Activated CD4-positive, CD25-positive, alpha-beta regulatory T cell treated with anti-CD3 and anti-CD28 coated beads, Interleukin-2, amount 50 U/mL, for 16 hours (primary cell): ENCODE measurements at places on chromosomes 4 and X.

- no peak for DNase-seq
Observed at GRCh38 chr4:187204389-187204918, 480.8 kb upstream of the FAT1 start.

- no peak for DNase-seq
Observed at GRCh38 chr4:109234596-109234995, 67.9 kb downstream of the COL25A1 start.

DNA sequence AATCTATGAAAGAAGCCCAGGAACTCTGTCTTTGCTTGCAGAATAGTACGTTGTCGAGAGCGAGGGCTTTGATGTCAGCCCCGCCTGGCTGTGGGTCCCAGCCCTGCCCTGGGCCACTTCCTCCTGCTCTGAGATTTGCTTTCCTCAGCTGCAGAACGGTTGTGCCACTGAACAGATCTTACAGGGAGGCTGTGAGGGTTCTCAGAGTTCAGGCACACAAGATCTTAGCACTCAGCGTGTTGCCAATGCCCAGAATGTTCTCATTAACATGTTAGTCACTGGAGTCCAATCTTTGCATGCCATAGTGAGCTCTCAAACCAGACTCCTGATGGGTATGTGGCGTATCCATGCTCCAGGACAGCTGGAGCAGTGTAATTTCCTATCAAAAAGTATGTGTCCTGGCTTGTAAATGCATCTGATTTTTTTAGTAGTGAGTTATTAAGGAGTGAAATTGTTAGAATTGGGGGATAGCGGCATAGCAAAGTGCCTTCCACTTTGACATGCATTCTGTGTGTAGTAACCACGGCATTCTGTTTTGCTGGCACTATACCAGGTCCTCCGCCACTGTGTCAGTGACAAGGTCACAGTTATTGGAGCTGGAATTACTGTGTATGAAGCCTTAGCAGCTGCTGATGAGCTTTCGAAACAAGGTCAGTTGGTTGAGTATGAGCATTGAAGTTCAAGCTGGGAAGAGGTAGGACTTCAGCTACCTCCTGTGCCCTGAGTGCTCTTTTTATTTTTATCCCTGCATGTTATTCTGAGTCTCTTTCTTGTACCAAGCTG lies 31.6 kb downstream of the TKTL1 start:
- DNase-seq: no peak

- DNase-seq: no peak
Observed at GRCh38 chr4:118865091-118865708, 23.5 kb upstream of the SYNPO2 start.

DNA sequence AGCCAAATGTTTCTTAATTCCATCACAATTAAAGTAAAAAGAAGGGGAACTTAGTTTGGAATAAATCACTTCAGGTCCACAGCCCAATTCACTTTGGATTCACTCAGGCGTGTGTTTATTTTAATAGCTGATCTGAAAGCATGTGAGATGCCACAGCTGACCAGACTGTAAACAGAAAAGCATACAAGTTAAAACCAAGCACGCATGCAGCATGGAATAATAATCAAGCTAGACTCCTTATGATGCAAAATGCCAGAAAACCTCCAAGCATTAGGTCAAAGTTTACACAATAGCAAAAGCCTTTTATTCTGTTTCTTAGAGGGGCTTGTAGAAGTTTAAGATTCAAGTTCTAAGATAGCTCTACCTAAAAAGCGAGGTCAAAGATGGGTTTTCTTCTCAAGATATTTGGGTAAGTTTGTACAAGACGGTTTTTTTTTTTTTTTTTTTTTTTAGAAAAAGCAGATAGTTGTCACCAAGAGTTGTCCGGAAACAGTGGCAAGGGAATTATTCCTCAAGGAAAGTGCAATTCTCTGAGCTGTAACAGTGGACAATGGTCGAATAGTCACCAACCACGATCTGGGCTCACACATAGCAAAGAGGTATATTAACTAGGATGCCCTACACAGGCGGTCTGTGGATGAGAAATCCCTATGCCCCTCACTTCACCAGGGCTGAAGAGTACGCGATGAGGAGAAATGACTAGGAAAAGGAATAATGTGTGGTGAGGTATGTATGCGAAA lies 763 bp upstream of the PRRG1 start:
- DNase-seq: no peak

GRCh38 chr4:58214376-58214775 lies 1104.2 kb upstream of the IGFBP7 start:
- DNase-seq: no peak
